ENCODE measurements at places on chromosomes 3 and 15. TPM values are rescaled to one million over a fixed set of nuclear protein-coding genes. Genes with fewer than 3 reads are reported as not detected.

GRCh38 chr15:63469190-63469589 lies 35.2 kb upstream of the USP3 start:
- no peak for DNase-seq

DNA sequence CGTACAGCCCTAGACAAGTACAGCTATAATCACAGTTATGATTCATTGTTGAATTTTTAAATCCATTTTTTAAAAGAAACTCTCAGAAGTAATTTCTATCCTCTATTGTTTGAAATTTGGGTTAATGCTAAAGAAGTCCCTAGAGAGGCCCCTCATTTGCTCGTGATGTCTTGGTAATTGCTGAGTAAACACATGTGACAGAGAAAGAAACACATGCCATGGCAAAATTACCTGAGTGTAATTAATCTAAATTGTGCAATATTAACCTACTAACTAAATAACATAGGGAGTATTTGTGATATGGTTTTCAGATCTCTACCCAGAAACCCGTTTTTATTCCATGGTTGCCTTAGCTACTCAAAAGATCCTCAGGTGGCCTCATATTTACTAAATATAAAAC lies 10.8 kb downstream of the NEK10 start:
- DNase-seq, result no peak

- no peak for DNase-seq
These were observed 85.3 kb upstream of the VEPH1 start for GRCh38 chr3:157588386-157589060.

GRCh38 chr3:185930393-185931107 lies 7.3 kb downstream of the TRA2B start:
- DNase-seq, result no peak

GRCh38 chr3:151912028-151912427 lies 38.6 kb downstream of the SUCNR1 start:
- no peak for DNase-seq

DNA sequence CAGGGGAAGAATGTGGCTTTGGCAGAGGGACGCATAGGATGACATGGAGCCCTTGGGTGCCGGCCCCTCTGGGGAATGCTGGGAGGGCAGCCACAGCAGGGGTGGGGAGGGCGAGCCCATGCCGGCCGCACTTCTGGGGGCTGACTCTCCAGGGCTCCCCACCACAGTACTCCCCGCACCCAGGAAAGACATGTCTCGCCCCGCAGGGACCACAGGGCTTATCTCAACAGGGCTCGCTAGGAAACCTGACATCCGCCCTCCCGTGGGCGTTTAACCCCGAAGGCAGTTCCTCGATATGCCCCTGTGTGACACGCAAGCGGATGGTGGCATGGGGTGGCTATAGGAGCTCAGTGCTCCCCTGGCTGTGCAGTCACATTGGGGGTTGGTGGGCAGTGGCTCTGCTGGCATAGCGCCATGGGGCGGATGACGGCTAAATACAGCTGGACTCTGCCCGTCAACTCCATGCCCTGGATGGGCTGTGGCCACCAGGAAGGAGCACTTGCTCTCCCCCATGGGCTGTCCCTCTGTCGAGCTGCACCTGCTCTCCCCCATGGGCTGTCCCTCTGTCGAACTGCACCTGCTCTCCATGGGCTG lies 141.4 kb downstream of the ADAMTS17 start:
- DNase-seq, result no peak

Gene SNTN
- total RNA-seq, result not detected

All from suprapubic skin (tissue), 4 donors.